NCI-H1694 treated with DMSO at 0.1 percent for 48 hours (cell line): ENCODE measurements at places on chromosomes 3 and 15.
A peak's percentile ranks its signal among the peaks of the same experiment; 100 is the strongest.

GRCh38 chr15:64836023-64836536 lies 5.6 kb upstream of the PLEKHO2 start:
- DNase-seq = no peak

- no peak for DNase-seq
Observed at GRCh38 chr3:61448378-61448777, 113.0 kb upstream of the PTPRG start.

- no peak for DNase-seq
Observed at GRCh38 chr15:62278534-62278933, 113.4 kb upstream of the C2CD4B start.

- DNase-seq = no peak
Observed at GRCh38 chr3:10395196-10395595, 74.3 kb upstream of the SEC13 start.

DNA sequence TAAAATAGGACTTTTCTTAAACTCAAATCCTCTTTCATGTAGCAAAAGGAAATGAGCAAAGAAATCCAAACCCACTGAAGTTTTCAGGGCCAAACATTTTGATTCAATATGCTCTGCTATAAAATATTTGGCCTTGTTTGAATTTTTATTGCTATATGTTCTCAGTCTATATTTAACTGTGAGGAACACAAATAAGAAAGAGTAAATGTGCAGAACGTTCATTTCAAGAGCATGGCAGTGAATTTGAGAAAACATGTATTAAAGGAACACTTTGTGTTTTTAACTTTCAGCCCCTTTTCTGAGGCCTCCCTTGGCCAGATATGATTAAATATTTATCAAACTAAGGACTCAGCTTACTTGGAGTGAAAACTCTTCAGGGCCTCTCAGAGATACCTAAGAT lies 124.7 kb upstream of the CCNL1 start:
- no peak for DNase-seq

DNA sequence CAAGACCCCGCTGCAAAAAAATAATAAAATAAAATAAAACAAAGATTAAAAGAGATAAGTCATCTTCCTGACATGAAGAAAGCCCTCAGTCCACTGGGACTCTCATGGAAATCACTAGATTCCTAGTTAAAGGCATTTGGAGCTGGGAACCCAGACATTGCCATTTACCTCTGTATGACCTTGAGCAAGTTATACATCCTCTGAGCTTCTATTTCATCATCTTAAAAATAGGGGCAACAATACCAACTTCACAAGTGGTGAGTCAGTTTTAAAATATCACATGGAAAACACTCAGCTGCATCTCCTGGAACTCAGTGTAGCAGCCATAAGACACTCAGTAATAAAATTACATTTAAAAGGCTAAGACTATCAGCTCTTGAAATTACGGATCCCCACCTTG lies 334.8 kb downstream of the ERC2 start:
- DNase-seq = no peak

GRCh38 chr15:52256930-52257733 lies 38.5 kb downstream of the MYO5C start:
- DNase-seq = no peak

- DNase-seq = no peak
Observed at GRCh38 chr3:177598097-177598833, 401.0 kb upstream of the TBL1XR1 start.

DNA sequence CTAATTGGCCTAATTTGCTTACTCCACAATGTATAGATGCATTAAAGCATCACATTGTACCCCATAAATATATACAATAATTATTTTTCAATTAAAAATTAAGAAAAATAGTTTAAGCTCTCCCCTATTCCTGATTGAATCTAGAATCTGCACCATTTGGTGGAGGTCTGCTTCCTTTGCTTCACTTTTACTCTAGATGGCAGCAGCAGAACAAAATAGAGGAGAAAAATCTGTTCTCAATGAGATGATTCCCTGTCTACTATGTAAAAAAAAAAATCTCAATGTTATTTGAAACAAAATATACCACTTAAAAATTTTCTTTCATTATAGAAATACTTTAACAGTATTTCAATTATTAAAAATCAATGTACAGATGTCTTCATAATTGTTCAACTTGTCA lies 109.6 kb upstream of the FXR1 start:
- DNase-seq = peak; percentile 46

GRCh38 chr15:91649831-91650321 lies 203.6 kb upstream of the SLCO3A1 start:
- no peak for DNase-seq

DNA sequence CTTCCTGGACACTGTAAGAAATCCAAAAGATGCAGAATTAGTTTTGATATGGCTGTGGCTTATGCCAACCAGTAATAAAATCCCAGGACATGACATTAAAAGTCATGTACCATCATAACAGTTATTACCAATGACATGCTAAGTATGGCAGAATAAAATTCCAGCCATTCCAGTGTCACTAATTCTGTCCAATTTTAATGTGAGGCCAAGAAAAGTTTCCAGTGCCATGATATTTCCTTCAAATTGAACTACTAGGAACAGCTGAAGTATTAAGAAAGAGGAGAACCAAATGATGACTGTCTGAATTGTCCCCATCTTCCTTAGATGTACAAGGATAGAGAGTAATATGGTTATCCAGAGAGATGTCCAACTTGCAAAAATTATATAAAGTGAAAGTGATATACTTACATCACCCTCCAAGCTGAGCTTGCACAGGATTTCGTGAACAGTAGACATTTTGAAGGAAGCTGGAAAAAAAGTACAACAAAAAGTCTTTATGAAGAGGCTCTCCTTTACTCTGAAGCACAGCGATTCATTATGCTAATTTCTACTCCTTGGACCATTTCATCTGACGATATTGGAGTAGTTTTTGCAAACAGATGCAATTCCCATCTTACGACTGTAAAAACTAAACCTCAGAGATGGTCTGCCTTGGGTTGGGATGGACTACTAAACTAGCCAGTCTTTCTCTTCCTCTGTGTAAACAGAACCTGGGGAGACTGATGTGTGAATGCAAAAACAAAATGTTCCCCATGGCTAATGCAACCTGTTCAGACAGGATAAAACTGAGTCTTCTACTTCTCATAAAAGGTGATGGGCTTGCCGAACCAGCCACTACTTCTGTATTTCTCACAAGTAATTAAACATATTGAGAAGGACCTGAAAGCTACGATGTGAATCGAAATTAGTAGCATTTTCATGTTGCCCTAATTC lies 11.9 kb downstream of the ANXA2 start:
- no peak for DNase-seq

DNA sequence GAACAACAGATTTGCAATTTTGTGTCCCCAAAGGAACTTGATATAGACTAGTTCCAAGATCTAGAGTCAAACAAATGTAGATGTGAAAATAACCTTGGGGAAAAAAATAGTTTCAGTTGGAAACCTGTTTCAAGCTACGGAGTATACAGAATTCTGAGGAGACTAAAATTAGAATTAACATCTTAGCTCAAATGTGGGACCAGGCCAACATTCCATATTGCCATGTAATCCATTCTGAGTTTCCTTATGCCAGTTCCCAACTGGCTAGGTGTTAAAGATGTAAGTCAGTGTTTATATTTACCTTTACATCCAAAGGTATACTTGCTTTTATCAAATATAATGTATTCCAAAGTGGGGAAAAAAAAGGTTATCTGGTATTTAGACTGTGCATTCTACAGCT lies 76.3 kb downstream of the UBE3A start:
- no peak for DNase-seq

DNA sequence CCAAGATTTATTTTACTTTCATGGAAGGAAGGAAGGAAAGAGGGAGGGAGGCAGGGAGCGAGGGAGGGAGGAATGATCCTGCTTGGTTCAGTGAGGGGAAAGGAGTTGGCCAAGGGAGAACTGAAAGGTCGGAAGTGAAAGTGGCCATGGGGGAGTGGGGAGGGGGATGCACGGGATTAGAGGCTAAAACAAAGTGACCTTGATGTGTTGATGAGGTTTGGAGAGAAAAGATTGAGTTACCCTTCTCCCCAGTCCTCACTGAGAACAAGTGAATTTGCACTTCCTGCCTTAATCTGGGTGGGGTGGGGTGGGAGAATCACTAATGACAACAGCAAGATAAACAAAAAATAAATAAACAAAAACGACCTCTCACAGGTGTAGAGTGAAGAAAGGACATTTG lies 212.0 kb upstream of the TLE3 start:
- no peak for DNase-seq

- peak; percentile 9 for DNase-seq
Observed at GRCh38 chr3:43632269-43632733, 10.5 kb upstream of the ANO10 start.

DNA sequence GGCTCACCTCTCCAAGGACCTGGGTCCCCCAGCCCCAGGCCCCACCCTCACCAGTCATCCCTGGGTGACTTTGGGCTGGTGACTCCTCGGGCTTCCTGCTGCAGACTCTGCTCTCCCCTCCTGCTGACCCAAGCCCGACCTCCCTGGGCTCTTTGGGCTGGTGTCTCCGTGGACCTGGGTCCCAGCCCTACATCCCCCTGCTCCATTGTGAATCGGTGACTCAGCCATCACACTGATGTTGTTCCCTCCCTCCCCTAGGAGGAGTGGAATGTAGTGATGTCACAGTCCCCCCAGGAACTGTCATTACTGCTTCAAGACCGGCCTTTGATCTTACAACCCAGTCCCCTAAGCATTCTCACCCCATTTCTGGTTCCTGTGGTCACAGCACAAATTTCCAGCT lies 83.7 kb downstream of the ADAMTS7 start:
- no peak for DNase-seq

- DNase-seq = no peak
Observed at GRCh38 chr15:64562003-64562640, 101.7 kb downstream of the ZNF609 start.

DNA sequence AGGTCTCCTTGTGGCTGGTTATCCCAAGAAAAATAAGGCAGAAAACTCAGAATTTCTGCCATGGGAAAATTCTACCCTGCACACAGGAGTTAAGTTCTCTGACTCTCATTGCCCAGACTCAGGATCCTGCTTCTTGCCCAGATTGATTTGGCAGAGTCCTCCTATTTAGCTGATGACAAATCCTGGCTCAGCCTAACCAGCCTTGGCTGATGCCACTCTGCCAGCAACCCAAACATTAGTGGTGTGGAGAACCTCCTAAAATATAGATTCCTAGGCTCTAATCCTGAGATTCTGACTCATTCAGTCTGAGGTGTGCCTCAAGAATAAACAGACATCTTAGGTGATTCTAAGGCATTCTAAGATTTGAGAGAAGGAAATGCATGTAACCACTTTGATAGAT lies 60.5 kb upstream of the ACTC1 start:
- DNase-seq = no peak

DNA sequence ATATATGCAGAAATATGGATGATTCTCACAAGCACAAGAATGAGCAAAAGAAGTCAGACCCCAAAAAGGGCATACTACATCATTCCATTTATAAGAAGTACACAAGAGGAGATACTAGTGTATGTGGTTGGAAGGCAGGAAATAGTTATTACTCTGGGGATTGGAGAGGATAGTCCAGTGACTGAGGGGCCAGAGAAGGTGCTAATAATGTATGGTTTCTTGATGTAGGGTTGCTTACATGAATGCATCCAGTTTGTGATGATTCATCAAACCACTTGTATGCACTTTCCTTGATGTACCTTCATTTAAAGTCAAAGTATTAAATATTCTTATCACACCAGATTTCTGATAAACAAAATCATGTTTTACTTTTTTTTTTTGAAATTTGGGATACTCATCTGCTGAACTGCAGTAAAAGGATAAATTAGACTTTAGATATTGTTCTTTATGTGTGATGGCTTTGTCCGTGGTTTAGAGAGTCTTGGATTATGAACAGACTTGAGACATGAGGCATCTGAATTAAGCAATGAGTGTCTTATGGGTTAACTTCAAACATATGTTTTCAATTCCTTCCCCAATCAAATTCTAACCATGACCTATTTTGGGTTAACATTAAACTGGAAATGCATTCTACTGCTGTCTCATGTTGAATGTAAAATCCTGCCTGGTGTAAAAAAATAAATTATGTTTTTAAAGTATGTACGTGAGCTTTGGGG lies 171.2 kb downstream of the SEMA6D start:
- no peak for DNase-seq

DNA sequence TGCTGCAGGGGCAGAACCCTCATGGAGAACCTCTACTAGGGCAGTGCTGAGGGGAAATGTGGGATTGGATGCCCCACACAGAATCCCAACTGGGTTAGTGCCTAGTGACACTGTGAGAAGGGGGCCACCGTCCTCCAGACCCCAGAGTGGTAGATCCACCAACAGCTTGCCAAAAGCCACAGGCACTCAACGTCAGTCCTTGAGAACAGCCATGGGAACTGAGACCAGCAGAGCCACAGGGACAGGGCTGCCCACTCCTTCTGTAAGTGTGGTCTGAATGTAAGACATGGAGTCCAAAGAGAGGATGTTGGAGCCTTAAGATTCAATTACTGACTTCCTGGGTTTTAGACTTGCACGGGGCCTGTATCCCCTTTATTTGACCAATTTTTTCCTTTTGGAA lies 1451.5 kb downstream of the SI start:
- DNase-seq = no peak

DNA sequence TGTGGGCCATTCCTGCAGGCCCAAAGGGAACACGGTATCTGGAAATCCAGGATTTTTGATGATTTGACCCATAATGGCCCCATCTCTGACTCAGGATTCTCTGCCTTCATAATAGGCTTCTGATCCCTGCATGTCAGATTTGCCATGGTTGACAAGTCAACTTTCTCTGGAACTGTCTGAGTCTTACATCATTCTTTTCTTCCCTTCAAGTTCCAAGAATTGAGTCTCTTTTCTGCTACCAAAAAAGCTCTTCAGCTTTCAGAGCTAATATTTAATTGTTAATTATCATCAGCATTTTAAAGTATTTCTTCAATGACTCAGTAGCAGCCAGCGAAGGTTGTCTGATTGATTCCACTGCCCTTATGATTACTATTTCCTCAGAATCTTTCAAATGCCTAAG lies 244.4 kb upstream of the COL8A1 start:
- no peak for DNase-seq

DNA sequence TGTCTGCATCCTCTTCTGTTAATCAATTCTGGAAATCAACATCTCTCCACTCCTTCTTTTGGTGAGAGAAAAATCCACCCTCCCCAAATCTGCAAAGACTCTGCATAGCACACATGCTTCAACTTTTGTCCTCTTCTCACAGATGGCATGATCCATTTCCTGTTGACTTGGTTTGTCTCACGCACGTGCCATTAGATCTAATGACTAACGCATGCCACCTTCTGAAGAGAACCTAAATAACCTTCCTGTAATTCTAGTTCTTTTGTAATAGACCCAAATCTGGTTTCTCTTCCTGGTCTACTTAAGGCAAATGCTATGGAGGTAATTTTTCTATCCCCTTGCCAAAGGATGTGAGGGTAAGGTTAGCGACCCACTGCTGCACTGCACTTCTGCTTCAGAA lies 51.0 kb upstream of the ATOSA start:
- no peak for DNase-seq

GRCh38 chr15:94175420-94175819 lies 55.9 kb upstream of the MCTP2 start:
- no peak for DNase-seq

GRCh38 chr3:50347187-50347813 lies 1.8 kb upstream of the ZMYND10 start:
- DNase-seq = peak; percentile 6

GRCh38 chr3:196175722-196176121 lies 35.5 kb downstream of the ZDHHC19 start:
- DNase-seq = no peak

- no peak for DNase-seq
Observed at GRCh38 chr15:61640756-61641155, 411.7 kb upstream of the RORA start.

- no peak for DNase-seq
Observed at GRCh38 chr3:125410922-125411321, 35.8 kb upstream of the ZNF148 start.

- no peak for DNase-seq
Observed at GRCh38 chr3:188661806-188662205, 507.8 kb downstream of the LPP start.

GRCh38 chr3:186476044-186476468 lies 68.1 kb downstream of the CRYGS start:
- DNase-seq = no peak
